K562 (cell line): ENCODE measurements at places on chromosomes 5 and 9.

DNA sequence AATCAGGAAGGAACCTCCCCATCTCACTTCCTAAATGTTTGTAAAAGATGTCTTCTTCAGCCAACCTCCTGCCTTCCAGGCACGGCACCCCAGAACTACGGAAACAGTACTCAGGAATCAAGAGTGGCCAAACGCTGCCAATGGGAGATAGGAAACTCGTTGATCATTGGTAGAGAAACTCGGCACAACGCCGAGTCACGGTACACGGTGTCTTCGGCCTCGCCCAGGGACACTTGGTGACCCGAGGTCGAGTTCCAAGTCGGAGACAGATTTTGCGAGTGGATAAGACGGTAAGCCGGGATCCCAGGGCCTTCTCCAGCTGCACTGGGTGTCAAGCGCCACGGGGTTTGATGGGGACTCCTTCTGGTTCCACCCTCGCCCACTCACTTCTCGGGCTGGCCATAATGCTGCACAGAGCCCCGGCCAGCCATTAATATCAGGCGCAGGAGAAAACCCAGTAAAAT is 343 bp downstream of the KIAA0825 start:
- DNase-seq = peak; percentile 46

- DNase-seq = no peak
Observed at GRCh38 chr5:107576736-107577393, 93.9 kb downstream of the EFNA5 start.

GRCh38 chr5:122985954-122986721 is 50.4 kb downstream of the PPIC start:
- DNase-seq = no peak

DNA sequence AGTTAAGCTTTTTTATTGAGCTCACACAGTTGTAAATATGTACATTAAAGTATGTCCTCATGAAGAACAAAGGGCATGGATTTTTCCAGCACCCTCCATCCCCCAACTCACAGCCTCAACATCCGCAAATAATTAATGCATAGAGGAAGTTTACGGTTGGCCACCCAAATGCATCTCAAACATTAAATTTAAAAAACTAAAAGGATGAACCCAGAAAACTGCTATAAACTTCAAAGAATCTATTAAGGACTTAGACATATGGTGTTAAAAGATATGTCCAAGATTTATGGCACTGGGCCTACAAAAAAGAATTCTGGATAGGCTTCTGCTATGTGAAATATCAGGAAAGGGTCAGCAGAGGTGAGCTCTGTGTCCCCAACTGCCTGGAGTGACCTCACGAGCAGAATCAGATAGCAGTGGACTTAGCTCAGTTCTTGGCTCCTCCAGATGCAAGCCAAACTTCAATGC is 54.0 kb upstream of the TNC start:
- no peak for DNase-seq

DNA sequence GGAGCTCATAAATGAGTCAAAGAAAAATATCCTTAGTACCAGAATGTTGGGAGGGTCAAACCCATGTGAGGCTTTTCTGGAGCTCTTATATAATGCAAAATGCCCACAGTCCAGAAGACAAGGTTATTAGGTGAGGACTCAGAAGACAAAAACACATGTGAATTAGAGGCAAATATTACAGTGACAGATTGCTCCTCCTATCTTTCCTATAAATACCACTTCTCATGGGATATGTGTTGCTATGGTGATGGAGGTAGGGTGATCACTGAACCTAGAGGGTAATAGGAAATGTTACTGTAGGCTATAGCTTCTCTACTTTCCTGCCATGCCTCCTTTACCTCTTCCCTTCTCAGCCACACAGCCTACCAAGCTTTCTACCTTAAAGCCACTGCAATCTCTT is 264.6 kb downstream of the SEC61B start:
- DNase-seq = no peak

- DNase-seq = no peak
Observed at GRCh38 chr5:73178265-73178664, 5.3 kb downstream of the TMEM174 start.

DNA sequence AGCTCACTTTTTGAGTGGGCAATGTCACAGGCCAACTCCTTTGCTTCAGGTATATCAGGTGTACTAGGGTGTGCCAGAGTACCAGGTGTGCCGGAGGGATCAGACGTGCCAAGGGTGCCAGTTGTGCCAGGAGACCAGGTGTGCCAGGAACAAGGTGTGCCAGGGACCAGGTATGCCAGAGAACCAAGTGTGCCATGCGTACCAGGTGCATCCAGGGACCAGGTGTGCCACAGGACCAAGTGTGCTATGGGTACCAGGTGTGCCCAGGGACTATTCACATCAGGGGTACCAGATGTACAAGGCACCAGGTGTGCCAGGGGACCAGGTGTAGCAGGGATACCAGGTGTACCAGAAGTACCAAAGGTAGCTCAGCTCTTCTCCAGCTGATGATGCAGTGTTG is 174.7 kb upstream of the S1PR3 start:
- no peak for DNase-seq

- DNase-seq = no peak
Observed at GRCh38 chr5:112472614-112473013, 53.5 kb upstream of the EPB41L4A start.

DNA sequence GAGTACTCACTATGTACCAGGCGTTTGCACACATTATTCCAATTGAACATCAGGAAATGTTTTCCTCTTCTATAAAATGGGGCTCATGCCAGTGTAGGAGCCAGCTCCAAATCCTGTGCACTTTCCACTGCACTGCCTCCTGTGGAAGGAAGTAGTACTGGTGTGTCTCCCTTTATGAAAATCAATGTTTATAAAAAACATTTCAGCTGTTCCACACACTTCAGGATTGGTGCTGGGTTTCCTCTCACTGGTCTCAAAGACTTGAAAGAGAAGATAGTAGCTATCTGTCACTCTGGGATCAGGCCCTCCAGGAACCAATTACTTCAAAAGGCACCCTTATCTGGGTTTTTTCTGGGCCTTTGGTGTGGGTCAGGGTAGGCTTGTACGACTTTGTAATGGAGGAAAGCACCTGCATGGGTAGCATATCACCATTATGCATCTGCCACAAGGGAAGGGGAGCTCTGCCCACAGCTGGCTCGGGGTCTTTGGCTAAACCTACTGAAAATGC is 32.5 kb downstream of the RAB14 start:
- peak; percentile 31 for DNase-seq

- DNase-seq = no peak
Observed at GRCh38 chr5:168693883-168694282, 114.7 kb upstream of the PANK3 start.

DNA sequence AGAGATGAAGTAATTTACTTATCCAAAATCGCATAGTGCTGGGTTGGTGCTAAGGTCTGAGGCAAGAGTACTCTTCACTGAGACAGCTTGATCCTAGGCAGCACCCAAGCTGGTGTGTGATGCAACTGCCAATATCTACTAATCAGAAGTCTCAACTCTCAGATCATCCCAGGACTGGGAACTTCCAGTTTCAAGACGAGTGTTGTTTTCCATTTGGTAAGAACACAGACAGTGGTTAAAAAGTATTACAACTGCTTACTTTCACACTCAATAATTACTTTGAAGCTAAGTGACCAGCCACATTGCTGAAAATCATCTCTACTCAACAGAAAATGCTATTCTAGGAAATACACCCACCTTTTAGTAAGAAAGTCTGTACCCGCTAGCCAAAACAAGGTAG is 45.3 kb downstream of the FBXW11 start:
- no peak for DNase-seq

DNA sequence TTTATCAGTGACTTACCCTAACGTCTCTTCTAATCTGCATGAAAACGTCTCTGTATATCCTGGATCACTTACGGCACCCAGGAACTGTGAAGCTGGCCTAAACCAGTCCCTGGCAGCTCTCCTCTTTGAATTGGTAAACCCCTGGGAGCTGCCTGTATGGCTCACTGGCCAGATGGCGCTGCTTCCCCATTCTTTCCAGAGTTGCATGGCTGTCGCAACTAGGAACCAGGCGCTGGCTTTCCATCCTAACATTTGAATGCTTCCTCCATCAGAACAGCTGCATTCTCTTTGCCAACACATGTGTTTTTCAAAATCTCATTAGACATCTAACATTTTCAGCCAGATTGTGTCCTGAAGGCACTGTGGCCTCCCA is 8.0 kb upstream of the PCA3 start:
- peak; percentile 1 for DNase-seq

GRCh38 chr5:77921094-77921768 is 145.1 kb upstream of the TBCA start:
- no peak for DNase-seq

DNA sequence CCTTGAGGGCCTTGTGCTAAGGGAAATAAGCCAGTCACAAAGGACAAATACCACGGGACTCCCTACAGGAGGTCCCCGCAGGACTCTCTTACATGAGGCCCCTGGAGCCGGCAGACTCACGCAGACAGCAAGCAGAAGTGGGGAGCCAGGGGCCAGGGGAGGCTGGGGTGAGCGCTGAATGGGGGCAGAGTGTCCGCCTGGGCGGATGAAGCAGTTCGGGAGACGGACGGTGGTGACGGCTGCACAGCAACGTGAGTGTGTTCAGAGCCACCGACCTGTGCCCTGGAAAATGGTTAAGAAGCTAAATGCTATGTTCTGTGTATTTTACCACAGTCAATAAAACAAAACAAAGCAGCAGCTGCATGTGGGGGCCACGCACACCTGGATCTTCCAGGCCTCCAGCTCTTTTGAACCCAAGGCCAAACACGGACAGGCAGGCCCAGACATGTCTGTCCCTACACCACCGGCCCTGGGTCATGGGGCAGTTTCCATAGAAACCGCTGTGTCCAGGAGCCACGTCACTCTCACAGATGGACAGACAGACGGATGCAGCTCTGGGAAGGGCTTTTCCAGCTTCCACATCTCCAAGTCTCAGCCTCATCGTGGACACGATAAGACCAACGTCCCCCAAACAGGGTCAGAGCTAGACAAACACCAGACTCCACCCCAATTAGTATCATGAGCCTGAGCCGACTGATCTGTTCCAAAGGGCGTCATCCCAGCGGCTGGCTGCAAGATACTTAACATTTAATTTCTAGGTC is 103.9 kb downstream of the VAV2 start:
- DNase-seq = no peak

DNA sequence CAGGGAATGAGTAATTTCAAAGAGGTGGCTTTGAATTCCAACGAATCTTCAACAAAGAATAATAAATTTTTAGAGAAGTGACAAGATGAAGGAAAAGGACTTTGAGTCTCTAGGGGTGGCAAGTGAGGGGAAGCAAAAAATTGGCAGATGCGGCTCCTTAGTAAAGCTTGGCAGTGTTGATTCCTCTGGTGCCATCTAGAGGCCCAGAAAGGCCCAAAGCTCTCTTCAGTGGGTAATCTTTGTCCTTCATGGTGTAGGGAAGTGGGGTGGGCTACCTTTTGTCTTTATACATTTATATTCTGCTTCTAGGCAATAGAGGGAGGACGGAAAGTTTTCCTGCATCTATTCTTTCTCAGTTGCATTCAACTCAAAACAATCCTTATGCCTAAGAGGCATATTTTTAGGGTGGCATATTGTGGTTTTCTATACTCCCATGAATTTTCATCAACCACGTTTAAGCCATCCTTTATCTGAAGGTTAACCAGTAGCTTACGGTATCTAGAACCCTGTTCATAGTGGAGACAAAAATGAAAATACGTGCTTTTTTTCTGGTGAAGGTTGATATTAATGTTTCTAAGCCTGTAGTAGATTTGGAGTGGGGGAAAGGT is 17.5 kb upstream of the ROPN1L start:
- DNase-seq = peak; percentile 41

DNA sequence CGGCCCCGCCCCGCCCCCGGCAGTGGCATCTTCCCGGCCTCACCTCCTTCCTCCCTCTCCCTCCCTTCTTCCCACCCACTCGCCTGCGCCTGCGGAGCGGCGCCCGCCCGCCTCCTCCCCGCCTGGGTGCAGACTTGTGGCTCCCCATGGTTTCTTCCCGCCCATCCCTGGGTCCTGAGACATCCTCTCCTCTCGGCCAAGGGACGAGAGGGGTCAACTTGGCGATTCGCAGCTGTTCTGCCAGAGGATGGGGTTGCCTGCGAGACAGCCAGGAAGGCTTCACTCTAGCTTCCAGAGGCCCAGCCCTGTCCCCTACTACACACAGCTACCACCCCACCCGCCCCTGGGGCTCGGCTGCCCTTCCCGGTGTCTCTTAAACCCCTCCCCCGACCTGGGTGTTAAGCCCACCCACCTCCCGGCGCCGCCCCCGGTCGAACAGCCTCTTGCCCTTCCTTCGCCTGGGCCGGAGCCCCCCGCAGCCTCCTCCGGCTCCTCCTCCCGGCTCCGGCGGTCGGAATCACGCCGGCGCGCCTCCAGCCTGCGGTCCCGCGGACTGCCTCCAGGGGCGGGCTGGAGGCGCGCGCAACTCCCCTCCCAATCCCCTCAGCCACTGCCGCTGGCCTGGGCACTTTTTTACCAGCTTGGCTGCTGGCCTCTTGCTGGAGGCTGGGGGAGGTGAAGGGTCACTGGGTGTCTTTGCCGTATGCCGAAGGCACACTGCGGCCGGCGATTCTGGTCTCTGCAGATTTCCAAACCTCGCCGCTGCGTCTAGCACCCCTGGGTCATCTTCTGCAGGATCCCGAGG is 1.9 kb downstream of the JADE2 start:
- peak; percentile 87 for DNase-seq

DNA sequence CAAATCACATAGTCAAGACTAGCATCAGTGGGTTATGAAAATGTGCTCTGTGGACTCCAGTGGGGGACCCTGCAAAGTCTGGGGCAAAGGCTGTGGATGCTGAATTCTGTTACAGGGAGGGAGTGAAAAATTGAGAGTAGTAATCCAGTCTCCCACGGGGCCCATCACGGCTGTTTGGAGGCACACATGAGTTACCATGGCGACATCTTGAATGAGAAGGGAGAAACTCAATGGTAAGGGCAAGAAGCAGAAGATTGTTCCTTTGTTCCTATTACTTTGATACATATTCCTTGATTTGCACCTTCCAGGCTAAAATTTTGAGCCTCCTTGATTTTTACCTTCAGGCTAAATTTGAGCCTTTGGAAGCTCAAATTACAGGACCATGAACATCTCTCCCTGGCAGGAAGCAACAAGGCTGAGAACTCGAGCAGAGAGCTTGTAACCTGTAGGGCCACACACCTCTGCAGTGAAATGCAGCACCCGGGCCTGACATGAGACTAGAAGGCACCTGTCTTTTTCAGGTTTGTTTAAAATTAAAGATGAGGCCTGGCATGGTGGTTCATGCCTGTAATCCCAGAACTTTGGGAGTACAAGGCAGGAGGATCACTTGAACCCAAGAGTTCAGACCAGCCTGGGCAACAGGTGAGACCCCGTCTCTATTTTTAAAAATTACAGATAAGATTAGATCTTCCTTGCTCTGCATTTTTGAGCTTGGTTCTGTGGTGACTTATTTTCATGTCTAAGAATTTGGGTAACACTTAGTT is 31.0 kb upstream of the ZFR start:
- no peak for DNase-seq

- no peak for DNase-seq
Observed at GRCh38 chr5:82147860-82148573, 130.1 kb downstream of the RPS23 start.

- DNase-seq = no peak
Observed at GRCh38 chr9:71628247-71628646, 140.1 kb downstream of the CEMIP2 start.

GRCh38 chr9:88801214-88801796 is 190.0 kb upstream of the S1PR3 start:
- DNase-seq = no peak
